ENCODE measurements at places on chromosomes 12 and 14.

DNA sequence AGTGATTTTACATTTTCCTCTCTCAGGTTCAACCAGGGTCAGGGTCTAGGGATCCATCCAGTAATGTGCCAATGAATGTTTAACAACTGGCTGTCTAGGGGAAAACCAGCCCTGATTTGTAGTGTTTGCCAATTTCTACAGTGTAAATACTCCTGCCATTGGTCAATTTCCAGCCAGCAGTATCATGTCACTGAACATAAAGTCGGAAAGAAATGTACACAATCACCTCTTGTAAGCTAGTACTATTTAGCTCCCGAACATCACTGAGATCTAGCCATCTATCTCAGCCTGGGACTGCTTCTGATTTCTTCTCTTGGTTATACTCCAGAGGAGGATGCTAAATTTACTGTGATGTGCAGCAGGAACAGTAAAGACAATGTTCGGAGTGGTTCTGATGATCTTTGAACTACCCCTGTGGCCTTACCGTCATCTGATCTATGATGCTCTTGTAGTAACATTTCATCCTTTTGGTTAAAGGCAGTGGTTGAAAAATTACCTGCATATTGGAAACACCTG, 36.7 kb upstream of the EGLN3 start:
- DNase-seq: no peak

DNA sequence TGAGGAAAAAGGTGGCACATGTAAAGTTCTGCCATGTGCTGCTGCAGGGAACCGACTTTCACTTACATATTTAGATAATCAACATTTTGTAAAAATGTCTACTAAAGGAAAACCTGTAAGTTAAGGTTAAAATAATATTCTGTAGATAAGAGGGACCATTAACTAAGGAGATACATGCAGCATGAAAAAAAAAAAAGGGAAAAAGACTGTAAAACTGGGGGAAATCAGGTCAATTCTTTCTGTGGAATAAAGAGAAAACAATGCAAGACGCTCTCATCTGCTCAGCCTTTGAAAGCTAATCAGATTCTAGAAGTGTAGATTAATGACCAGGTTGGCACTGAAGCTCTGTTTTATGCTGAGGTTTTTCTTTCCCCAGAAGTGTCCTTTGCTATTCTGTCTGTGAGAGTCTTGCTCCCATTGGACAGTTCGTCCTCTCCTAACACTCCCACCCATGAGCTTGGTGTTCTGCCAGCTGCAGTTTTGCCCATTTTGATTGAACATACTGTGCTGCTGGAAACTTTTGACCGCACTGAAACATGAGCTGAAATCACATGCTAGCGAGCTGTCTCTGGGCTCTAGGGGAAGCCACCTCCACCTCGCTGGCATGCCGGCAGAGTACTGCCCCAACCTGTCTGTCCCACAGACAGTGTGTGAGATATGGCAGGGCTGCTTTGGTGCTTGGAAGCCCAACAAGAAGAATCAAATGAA, 39.7 kb downstream of the PPTC7 start:
- DNase-seq: no peak

- no peak for DNase-seq
These were observed 43.7 kb upstream of the TMED10 start for GRCh38 chr14:75220156-75220555.

DNA sequence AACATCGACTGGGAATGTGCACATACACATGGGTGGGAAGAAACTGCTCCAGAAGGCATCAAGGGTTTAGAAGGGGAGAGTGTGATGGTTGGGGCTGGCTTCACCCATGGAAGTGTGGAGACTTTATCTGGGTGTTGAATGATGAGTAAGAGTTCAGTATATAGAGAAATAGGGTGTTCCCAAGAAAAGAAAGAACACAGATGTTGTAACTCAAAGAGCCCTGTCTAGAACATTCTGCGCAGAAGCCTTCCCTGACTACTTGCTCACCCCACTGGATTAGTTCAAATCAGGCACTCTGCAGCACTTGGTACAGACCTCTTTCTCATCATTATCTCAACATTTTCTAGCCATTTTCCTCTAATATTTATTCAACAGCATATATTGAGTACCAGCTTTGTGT, 491.7 kb downstream of the SNAPC1 start:
- DNase-seq: no peak

- DNase-seq: no peak
These were observed 7.8 kb downstream of the CKB start for GRCh38 chr14:103514596-103515421.

DNA sequence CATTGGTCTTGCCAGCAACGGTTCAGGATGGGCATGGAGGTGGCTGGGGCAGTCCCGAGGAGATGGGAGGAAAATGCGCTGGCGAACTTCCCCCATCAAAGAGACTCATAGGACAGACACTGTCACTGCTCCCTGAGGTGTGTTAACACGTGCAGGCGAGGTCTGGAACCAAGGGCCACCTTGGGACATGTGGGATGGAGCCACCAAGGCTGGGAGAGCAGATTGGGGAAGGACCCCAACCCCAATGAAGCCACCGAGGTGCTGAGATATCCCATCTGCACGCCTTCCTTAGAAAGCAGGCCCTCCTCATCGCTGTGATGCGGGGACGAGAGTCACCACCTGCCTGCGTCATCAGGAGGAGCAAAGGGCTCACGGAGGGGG, 16.9 kb upstream of the BEGAIN start:
- DNase-seq: no peak

GRCh38 chr12:50562520-50563433, 58.0 kb downstream of the DIP2B start:
- no peak for DNase-seq

DNA sequence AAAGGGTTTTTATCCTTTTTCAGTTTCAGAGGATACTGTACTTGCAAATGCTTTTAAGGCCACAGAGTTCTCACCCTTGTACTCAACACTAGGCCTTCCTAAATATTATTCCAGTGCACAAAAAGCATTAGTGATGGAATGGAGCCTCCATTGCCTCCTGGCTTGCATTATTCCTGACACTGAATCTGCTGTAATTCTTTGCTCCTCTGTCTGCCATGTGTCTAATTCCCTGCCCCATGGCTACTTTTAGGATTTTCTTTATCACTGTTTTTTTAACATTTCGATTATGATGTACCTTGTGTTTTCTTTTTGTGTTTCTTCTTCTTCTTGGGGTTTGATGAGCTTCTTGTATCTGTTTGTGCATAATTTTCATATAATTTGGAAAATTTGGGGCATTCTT, 29.5 kb downstream of the SUSD6 start:
- no peak for DNase-seq

DNA sequence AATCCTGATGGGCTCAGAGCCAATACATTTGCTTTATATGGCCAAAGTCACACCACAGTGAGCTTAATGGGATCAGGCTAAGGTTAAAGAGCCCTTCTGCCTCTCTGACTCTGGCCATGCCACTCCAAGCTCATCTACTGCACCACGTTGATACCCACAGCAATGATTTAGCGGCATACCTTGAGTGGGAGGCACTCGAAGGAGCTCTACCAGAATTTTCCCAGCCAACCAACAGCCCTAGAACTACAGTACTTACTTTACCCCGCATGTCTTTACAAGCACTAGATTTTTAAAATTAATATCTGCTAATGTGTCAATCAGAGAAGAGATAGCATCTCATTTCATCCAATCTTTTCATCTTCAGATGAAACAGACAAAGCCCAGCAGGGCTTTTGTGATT, 300.5 kb downstream of the GRIN2B start:
- no peak for DNase-seq
